ENCODE measurements at places on chromosomes 4 and X. TPM values are rescaled to one million over a fixed set of nuclear protein-coding genes. Genes with fewer than 3 reads are reported as not detected.
A peak's percentile ranks its signal among the peaks of the same experiment; 100 is the strongest.

DNA sequence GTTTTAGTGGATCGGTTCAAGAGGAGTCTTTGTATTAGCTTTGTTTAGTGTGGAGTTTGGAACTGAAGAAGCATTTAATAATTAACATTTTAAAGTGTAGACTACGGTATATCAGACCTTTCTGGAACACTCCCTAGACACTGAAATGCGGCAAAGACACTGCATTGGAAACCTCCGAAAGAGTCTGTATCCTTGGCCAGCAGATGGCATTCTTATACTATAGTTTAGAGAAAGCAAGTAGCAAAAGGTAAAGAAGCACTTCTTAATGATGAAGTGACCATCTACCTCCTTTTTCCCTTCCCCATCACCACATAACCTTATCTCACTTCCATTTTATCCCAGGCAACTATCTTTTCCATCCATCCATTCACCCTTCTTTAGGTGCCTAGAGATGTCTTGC lies 7.6 kb downstream of the FABP2 start:
- H3K36me3 ChIP-seq, result no peaks in the 10 kb centered on the region
- peaks cover 12% of the 10 kb centered on the region for H3K4me1 ChIP-seq
- DNase-seq, result no peak
- H3K27ac ChIP-seq, result no peak overlapping the region

GRCh38 chr4:92733231-92733630 lies 429.5 kb downstream of the GRID2 start:
- no peak overlapping the region for H3K27ac ChIP-seq
- H3K27me3 ChIP-seq, result no peaks in the 10 kb centered on the region
- H3K4me1 ChIP-seq, result no peaks in the 10 kb centered on the region
- no peak overlapping the region for H3K4me3 ChIP-seq

DNA sequence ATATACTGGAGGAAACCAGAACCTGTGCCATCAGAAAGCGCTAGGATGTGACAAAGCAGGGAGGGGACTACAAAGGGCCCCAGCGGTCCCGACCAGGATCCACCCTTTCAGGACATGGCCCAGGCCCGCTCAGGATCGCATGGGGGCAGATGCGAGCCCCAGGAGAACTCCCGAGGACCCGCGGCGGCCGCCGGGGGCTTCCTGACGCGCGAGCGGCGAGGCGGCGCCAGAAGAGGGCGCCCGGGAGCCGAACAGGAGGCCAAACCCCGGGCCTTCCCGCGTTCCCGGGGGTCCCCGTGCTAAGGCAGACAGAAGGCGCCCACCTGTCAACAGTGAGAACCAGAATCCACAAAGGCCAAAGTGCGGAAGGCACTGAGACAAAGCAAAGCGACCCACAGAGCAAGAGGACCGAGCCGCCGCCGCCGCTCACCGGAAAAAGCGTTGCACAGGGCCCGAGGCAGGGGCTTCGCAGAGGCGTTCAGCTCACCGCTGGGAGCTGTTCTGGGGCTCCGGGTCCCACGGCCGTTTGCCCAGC lies 7.3 kb upstream of the OPN1LW start:
- peaks cover 4% of the 10 kb centered on the region for H3K27me3 ChIP-seq
- peaks cover 11% of the 10 kb centered on the region for H3K4me1 ChIP-seq
- H3K4me3 ChIP-seq, result no peak overlapping the region
- H3K36me3 ChIP-seq, result no peaks in the 10 kb centered on the region

MYOZ2 gene
- 0.43 TPM for polyA plus RNA-seq

DNA sequence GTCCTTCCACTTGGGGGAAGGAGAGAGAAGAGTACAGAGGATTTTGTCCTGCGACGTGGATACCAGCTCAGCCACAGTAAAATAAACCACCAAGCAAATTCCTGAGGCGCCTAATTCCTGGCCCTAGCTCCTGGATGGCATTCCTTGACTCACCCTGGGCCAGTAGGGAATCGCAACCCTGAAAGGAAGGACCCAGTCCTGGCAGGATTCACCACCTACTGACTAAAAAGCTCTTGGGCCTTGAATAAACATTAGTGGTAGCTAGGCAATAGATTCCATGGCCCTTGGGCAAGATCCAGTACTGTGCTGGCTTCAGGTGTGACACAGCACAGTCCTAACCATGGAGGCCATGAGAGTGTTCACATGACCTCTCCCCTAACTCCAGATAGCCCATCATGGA lies 45.6 kb downstream of the GABRA3 start:
- H3K36me3 ChIP-seq, result no peaks in the 10 kb centered on the region
- no peak overlapping the region for H3K4me3 ChIP-seq
- H3K4me1 ChIP-seq, result no peaks in the 10 kb centered on the region
- DNase-seq, result no peak
- H3K27me3 ChIP-seq, result no peaks in the 10 kb centered on the region

USP53 gene
- polyA plus RNA-seq, result 4.0 TPM

- H3K27me3 ChIP-seq, result no peaks in the 10 kb centered on the region
- H3K27ac ChIP-seq, result no peak overlapping the region
- no peak overlapping the region for H3K4me3 ChIP-seq
- peak; percentile 76 for DNase-seq
- H3K4me1 ChIP-seq, result no peaks in the 10 kb centered on the region
These were observed 110.7 kb downstream of the PSAPL1 start for GRCh38 chr4:7323872-7324650.

SLIT2 gene
- 3.6 TPM for polyA plus RNA-seq

EDA gene
- polyA plus RNA-seq, result 0.30 TPM

HCCS gene
- 21.7 TPM for polyA plus RNA-seq

- no peaks in the 10 kb centered on the region for H3K27me3 ChIP-seq
- no peaks in the 10 kb centered on the region for H3K36me3 ChIP-seq
These were observed 59.2 kb upstream of the GUCY1A1 start for GRCh38 chr4:155607481-155607880.

GRCh38 chr4:95186666-95187065 lies 362.1 kb downstream of the UNC5C start:
- no peak overlapping the region for H3K4me3 ChIP-seq
- no peaks in the 10 kb centered on the region for H3K36me3 ChIP-seq
- no peaks in the 10 kb centered on the region for H3K27me3 ChIP-seq
- peaks cover 8% of the 10 kb centered on the region for H3K4me1 ChIP-seq
- no peak for DNase-seq
- H3K27ac ChIP-seq, result no peak overlapping the region

DNA sequence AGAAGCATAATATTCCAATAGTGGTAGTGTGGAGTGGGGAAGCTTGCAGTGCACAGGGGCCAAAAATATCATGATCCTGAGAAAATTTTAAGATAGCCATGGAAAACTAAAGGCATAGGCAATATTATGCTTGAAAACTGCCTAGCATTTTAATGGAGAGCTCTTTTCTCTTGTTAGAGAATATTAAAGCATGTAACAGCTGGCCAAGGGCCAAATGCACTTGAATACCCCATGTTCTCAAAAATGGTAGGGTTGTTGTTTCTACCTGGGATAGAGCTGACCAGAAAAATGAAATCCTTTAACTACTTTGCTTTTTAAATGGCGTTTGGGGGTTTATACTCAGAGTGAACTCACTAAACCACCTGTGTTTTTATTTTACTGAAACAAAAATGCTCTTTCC lies 739.6 kb upstream of the SLIT2 start:
- no peaks in the 10 kb centered on the region for H3K4me1 ChIP-seq
- no peaks in the 10 kb centered on the region for H3K36me3 ChIP-seq
- DNase-seq, result no peak
- no peak overlapping the region for H3K27ac ChIP-seq

- DNase-seq, result no peak
- H3K36me3 ChIP-seq, result no peaks in the 10 kb centered on the region
These were observed 136.2 kb upstream of the USP9X start for GRCh38 chrX:40949071-40949470.

GRCh38 chr4:151687021-151687640 lies 73.7 kb downstream of the GATB start:
- no peak overlapping the region for H3K27ac ChIP-seq
- peaks cover 66% of the 10 kb centered on the region for H3K36me3 ChIP-seq
- DNase-seq, result no peak
- peaks cover 24% of the 10 kb centered on the region for H3K4me1 ChIP-seq

- H3K4me1 ChIP-seq, result no peaks in the 10 kb centered on the region
- no peak for DNase-seq
- H3K27ac ChIP-seq, result no peak overlapping the region
- H3K27me3 ChIP-seq, result no peaks in the 10 kb centered on the region
- H3K36me3 ChIP-seq, result no peaks in the 10 kb centered on the region
These were observed 200.0 kb downstream of the IL1RAPL1 start for GRCh38 chrX:28787206-28787605.

DNA sequence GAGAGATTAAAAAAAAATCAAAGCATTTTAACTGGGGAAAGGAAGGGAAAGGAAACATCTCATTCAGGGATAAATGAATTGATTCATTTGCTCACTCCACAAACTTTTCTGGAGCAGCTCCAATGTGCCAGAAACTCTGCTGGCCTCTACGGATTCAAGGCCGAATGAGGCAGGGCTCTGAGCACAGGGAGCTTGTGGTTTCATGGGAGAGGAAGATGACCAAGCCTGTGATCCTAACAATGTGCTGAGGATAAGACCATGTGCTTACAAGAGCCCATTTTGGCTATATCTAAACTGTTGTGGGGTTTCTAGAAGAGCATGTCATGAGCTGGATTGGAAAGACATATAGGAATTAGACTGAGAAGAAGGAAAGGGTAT lies 137.5 kb downstream of the ZNF674 start:
- no peak for DNase-seq
- H3K4me1 ChIP-seq, result no peaks in the 10 kb centered on the region
- no peaks in the 10 kb centered on the region for H3K27me3 ChIP-seq
- H3K36me3 ChIP-seq, result no peaks in the 10 kb centered on the region
- no peak overlapping the region for H3K27ac ChIP-seq
- no peak overlapping the region for H3K4me3 ChIP-seq

DNA sequence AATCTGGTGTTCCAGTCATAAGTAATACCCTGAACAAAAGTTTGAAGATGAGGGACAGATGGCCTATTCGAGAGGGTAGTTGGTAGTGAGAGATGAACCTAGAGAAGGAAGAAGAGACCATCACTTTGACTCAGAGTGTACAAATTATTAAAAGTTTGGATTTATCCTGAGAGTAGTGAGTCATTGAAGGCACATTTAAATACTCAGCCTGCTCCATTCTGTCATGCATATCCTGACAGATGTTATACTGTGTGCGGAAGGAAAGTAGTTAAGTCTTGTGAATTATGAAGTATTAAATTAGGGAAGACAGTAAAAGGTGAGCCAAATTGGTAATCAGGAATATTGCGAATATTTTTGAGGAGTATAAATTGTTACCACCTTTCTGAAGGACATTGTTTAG lies 93.1 kb downstream of the KLHL34 start:
- H3K27ac ChIP-seq, result no peak overlapping the region
- no peaks in the 10 kb centered on the region for H3K27me3 ChIP-seq
- H3K36me3 ChIP-seq, result no peaks in the 10 kb centered on the region
- no peaks in the 10 kb centered on the region for H3K4me1 ChIP-seq

DNA sequence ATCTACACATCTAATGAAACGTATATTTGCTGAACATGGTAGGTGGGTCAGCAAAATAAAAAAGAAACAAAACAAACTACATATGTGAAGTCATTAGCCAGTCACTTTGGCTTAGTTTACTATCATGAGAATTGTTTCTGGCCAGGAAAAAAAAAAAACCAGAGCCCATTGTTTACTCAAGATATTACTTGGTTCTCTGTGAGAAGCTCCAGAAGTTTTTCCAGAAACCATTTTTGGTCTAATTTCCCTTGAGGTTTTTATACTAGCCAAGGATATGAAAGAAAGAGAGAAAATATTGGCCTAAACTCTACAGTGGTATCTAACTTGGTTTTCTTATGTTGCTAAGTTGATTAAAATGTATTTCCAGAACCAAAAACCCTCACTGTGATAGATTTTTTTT lies 259.1 kb downstream of the PDHA2 start:
- no peaks in the 10 kb centered on the region for H3K4me1 ChIP-seq
- no peaks in the 10 kb centered on the region for H3K27me3 ChIP-seq
- no peak overlapping the region for H3K27ac ChIP-seq
- H3K36me3 ChIP-seq, result no peaks in the 10 kb centered on the region

DUX4 gene
- not detected for polyA plus RNA-seq

GRCh38 chr4:128574706-128575105 lies 234.8 kb upstream of the JADE1 start:
- no peak overlapping the region for H3K27ac ChIP-seq
- peak; percentile 81 for DNase-seq
- no peaks in the 10 kb centered on the region for H3K36me3 ChIP-seq
- H3K27me3 ChIP-seq, result no peaks in the 10 kb centered on the region
- H3K4me1 ChIP-seq, result no peaks in the 10 kb centered on the region
- no peak overlapping the region for H3K4me3 ChIP-seq

DNA sequence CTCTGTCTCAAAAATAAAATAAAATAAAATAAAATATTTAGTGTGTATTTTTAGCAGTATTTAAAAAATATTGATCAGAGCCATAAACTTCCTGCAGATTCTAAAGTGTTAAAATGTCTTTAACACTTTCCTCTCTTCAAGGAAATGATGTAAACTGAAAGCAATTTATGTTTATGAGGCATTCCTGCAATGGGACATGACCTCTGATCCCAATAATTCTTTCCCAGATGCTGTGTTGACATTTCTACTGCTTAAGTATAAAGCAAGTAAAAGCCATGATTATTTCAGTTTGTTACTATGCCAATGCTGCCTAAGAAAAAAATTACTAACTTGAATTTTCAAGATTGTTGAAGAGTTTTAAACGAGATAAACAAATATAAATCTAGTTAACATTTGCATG lies 29.0 kb downstream of the COQ2 start:
- no peaks in the 10 kb centered on the region for H3K27me3 ChIP-seq
- DNase-seq, result no peak
- H3K27ac ChIP-seq, result peak overlapping the region; percentile 81
- H3K4me1 ChIP-seq, result peaks cover 98% of the 10 kb centered on the region
- H3K36me3 ChIP-seq, result no peaks in the 10 kb centered on the region

- no peak overlapping the region for H3K27ac ChIP-seq
- H3K4me3 ChIP-seq, result no peak overlapping the region
- no peaks in the 10 kb centered on the region for H3K36me3 ChIP-seq
These were observed 20.7 kb downstream of the ADH7 start for GRCh38 chr4:99414401-99414800.

YIPF7 gene
- 0.05 TPM for polyA plus RNA-seq

All from spleen (tissue), 13 donors.